ENCODE measurements at places on chromosomes 3 and 15.

GRCh38 chr15:75731248-75732151, 18.9 kb upstream of the CSPG4 start:
- DNase-seq, result no peak

- no peak for DNase-seq
Observed at GRCh38 chr3:12148183-12148940, 10.3 kb downstream of the TIMP4 start.

GRCh38 chr15:69991551-69991980, 106.2 kb downstream of the TLE3 start:
- no peak for DNase-seq

DNA sequence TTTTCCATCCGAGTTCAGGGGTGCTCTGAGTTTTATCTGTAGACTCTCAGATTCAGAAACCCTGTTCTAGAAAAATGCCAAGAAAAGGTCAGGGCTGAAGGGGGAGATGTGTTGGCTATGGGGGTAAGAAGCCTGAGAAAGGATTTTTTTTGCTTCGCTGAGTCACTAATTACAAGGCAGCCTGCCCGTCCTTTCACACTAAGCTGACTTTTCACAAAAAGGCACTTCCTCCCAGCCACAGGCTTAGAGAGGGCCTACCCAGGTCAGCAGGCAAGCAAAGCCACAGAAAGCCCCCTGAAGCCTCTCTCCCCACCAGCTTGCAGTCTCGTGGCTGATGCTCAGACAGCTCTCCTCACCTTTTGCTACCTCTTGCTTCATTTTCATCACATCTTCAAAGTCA, 192.6 kb upstream of the PRICKLE2 start:
- DNase-seq, result no peak

DNA sequence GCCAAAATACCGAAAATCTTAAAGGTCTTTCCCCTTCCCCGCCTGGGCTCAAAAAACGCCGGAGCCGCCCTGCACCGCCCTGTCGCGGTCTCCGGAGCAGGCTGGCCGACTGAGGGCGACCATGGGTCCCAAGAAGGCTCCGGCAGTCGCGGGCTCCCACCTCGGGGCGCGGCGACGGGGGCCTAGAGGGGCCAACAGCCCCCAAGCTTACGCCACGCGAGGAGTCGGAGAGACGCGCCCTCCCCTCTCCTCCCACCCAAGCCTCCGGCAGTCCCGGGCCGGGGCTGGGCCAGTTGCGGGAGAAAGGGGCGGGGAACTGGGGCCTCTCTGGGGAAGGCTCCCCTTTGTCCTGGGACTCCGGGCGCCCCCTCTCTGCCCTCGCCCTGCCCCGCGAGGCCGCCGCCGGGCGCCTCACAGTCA, 69.2 kb downstream of the GOLGA8B start:
- peak; percentile 12 for DNase-seq

GRCh38 chr15:78083687-78084448, 6.4 kb upstream of the TBC1D2B start:
- no peak for DNase-seq

DNA sequence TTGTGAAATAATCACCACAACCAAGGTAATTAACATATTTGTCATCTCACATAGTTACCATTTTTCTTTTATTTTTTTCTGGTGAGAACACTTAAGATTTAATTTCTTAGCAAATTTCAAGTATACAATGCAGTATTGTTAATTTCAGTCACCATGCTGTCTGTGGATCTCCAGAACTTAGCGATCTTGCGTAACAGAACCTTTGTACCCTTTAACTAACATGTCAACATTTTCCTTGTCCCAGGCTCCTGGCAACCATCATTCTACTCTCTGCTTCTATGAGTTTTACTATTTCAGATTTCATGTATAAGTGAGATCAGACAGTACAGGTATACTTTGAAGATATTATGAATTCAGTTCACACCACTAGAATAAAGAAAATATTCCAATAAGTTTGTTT, 154.4 kb downstream of the KCNAB1 start:
- DNase-seq, result no peak

- DNase-seq, result no peak
Observed at GRCh38 chr15:96969732-96970710, 639.5 kb downstream of the NR2F2 start.

GRCh38 chr3:197504641-197505121, 51.1 kb downstream of the BDH1 start:
- DNase-seq, result no peak

DNA sequence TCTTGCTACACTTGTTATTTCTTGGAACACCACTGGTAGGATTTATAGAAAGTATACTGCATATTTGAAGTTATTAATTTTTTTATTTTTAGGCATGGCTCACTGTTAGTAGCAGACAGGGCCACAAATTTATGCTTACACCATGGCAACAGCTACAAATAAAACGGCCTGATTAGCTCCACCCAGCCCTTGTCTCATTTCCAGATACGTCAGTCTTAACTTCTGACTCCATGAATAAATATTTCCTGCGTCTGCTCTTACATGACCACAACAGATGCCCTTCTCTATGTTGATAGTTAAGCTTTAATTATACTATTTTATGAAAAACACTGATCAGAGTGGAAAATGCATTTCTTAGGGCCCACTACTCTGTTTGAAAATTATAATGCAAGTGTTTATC, 62.3 kb upstream of the CPOX start:
- DNase-seq, result no peak

DNA sequence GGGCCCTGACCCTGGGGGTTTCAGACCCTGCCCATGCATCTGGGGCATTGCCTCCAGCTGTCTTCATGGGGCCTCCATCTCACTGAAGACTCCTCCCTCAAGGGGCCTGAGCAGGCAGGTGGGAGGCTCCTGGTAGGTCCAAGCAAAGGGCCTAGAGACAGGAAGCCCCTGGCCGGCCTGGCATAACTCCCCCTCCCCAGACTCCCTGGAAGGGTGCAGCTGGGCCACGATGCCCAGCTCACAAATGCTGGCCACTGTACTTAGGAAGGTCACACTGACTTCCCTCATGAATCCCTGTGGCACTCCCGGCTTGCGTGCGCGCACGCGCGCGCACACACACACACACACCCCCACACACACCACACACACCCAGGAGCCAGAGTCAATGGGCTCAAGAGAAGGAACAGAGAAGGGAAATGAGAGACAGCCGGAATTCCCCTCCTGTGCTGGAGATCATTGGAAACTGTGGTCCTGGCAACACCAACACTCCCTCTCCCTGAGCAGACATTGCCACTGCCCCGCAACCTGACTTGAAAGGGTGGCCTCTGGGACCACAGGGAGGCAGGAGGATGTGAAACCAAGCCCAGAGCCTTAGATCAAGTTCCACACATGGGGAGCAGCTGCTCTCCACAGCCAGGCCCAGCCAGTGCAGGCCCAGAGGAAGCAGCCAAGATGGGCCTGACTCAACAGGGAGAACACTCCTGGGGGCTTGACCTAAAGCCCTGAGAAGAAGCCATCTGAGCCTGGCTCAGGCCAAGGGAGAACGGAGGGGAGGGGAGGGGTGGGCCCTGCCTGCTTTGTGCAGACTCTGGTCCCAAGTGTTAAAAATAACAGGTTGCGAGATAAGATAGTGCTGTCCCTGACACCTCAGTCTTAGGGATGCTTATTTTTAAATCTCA, 69.7 kb downstream of the SCN5A start:
- no peak for DNase-seq

DNA sequence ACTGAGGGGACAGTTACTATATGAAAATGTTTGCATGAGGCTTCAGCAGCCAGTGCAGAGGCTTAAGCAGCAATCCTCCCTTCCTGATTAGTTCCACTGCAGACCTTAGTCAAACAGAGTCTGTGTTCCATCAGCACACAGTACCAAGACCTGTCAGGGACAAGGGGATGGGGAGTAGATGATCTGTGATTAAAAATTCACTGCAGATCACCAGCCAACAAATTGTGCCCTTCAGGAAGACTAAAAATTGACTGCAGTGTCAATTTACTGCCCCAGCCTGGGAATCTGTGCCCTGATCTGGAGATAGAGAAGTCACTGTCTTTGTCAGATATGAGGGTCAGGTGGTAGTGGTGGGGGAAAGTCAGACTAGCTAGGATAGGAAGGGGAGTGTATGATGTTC, 13.8 kb upstream of the NMNAT3 start:
- no peak for DNase-seq

DNA sequence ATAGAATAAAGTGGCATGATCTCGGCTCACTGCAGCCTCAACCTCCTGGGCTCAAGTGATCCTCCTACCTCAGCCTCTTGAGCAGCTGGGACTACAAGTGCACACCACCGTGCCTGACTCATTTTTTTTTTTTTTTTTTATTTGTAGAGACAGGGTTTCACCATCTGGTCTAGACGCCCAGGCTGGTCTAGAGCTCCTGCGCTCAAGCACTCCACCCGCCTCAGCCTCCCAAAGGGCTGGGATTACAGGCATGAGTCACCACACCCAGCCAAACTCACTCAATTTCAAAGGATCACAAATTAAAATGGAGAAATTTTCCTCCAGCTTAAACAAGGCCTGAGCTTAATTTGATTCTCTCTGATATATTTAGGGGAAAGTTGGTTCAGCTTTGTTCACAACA, 27.3 kb upstream of the NMB start:
- peak; percentile 4 for DNase-seq

GRCh38 chr15:101499863-101500713, 10.6 kb upstream of the PCSK6 start:
- DNase-seq, result no peak

DNA sequence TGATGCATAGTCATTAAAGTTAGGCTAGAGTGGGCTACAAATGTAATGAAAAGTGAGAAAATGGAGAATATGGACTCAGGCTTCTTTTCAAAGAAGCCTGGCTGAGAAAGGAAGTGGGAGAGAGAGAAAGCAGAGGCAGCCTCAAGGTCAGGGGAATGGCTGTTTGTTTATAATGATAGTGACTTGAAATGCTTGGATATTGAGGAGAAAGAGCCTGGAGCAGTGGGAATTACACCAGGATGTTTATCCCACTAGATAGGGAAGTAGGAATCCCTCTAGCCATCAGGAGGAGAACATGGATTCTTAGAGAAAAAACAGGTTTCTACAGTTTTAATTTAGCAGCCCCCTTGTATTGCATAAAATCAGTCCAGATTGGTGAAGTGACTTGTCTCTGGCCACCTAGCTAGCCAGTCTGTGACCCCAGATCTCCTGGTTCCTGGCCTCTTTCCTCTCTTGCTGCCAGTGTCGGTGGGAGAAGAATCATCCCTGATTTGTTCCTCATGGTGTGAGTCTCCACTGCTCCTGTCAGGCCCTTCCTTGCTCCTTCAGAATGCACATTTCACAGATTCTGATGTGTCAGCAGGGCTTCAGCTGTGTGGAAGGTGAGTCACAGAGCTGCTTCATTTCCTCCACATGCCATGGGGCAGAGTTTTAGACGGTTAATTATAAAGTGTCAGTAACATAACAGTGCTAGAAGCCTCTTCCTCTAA, 32.9 kb downstream of the SEMA6D start:
- no peak for DNase-seq

DNA sequence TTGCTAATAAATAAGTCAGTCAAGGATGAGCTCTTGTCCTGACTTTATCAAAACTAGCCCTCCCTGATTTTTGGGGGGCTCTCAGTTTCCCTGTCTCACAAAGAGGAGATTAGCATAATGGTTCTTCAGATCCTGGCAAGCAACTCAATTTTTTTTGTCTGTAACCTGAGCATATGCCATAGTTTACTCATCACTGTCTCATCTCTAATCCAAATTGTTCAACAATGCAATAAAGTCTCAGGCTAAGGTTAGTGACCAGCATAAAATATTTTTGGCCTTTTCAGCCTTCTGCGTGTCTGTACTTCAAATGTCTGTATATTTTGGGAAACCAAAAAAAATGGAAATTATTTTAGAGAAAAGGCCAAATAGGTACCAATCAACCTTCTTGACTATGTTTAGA, 465.6 kb upstream of the TPRG1 start:
- DNase-seq, result no peak

DNA sequence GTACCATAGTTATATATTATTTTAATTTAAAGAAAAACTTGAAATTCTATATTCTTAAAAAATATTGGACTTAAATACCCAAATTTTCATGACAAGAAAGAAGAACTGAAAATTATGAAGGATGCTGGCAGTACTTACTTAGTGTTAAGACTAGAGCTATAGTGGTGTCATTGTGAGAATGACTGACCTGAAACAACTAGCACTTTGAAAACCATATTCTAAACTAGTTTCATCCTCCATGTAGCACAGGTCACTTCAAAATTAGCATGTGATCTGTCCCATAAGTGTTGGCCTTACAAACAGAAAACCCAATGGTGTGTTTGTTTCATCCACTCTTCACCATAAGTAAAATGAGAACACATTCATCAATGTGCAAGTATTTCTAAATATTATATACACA, 208.6 kb downstream of the ZIC4 start:
- no peak for DNase-seq

DNA sequence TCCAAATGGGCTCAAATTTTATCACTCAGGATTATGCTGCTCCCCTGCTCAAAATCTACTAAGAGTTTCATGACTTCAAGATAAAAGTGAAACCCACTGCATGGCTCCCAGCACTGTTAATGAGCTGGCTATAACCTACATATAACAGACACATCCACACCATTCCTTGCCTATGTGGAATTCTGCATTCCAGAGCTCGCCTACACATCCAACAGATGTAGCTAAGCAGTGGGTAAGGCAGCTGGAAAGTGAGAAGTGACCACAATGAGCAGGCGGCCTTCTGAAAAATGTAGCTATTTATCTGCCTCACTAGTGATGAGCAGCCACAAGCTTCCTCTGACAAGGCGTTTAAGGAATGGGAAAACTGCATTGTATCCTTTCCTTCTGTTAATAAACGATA, 92.0 kb upstream of the TRIM42 start:
- no peak for DNase-seq

DNA sequence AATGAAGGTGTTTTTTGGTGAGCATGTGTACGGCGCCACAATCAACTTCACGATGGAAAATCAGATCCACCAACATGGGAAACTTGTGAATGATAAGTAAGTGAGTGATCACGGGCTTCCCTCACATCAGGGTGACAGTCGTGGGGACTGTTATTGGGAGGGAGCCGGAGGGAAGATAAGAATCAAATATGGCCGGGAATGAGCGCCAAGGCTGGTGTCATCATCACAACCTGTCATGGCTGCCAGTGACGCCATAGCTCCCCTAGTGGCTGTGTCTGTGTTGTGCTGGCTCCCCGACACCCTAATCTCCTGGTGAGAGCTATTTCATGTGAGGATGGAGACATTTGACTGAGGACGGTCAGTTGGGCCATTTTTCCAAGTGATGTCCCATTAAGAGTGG, 168.5 kb downstream of the SV2B start:
- DNase-seq, result no peak

DNA sequence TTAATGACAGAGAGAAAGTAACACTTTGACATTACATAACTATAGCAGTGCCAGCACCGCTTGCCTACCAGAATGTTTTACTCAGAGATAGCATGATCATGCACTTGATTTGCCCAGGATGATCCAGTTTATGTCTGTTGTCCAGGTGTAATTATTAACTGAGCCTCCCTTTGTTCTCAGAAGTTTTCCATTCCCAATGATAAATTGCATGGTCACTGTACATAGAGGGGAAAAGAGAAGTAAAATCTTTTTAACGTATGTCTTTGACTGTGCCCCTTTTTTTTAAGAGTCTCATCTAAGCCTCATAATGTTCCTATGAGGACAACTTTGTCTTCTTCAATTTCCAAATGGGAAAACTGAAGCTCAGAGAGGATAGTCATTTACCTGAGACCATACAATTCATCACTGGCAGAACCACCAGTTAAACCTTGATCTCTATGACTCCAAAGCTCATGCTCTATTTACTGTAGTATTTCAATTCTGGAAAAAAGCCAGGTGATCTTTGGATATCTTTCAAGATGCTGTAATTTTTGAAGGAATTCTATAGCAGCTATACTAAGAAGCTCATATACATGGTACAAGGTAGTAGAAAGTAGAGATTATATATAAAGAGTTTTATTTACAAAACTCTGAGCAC, 25.1 kb downstream of the C3orf85 start:
- DNase-seq, result no peak

GRCh38 chr15:99321468-99321867, 70.2 kb downstream of the LRRC28 start:
- no peak for DNase-seq

Data from CD4-positive, alpha-beta T cell treated with Interleukin-6 for 4 hours (primary cell).